ENCODE measurements at places on chromosomes 4 and X.

- no peak for DNase-seq
Observed at GRCh38 chr4:140251571-140251970, 97.6 kb upstream of the MAML3 start.

- DNase-seq = no peak
Observed at GRCh38 chrX:68398291-68398690, 35.0 kb downstream of the OPHN1 start.

DNA sequence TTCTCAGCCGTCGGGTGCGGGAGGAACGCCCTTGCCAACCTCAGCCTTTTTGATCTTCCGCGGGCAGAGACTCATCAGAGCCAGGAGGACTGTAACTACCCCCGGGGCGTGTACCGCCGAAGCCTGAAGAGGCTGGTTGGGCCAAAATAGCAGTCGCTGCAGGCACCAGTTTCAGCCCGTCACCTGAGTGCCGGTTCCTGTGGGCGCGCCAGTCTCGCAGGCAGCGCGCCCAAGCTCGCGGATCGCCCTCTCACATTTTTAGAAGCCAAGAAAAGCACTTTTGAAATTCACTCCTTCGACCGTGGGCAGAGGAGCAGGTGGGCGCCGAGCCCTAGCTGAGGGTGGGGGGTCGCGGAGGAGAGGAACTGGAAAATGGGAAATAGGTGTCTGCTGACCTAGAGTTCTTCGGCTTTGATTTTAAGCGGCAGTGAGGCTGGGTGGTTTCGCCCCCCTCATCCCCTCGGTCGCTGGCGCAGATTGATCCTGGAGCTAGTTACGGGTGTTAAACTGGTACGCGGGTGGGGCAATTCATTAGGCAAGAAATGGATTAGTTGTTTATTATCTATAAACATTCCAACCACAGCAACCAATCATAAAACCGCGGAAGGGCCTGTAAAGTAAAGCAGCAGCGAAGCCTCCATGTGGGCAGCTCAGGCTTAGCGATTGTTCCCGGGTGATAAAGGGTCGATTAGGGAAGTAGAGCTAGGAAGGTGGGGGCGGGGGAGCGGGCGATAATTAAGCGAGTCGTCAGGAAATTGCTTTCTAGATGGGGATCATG lies 69.2 kb downstream of the FBXO8 start:
- no peak for DNase-seq

DNA sequence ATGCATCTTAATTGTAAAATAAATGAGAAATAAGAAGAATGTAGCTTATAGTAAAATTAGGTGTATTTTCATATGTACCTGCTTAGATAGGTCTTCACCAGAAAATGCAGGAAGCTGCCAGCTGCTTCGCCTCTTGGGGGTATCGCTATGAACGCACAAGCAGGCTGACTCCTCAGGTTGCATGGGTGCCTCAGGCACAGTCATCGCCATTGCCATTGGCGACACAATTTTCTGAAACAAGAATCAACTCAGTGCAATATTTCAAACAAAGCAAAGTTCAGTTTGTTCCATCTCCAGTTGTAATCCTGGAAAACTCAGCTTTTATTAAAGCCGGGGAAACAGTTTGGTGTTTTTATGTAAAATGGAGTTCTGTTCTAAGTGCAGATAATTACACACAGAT lies 29.7 kb downstream of the STOX2 start:
- no peak for DNase-seq

GRCh38 chr4:151251603-151252304 lies 25.2 kb upstream of the PRSS48 start:
- DNase-seq = no peak

GRCh38 chr4:153403726-153404125 lies 59.2 kb downstream of the MND1 start:
- DNase-seq = no peak

- DNase-seq = no peak
Observed at GRCh38 chrX:97672608-97673007, 788.9 kb downstream of the RPA4 start.

- no peak for DNase-seq
Observed at GRCh38 chrX:44352758-44353157, 9.3 kb upstream of the EFHC2 start.

GRCh38 chr4:43238008-43238407 lies 345.5 kb downstream of the GRXCR1 start:
- no peak for DNase-seq

GRCh38 chr4:146638786-146639505 lies at the start of gene POU4F2:
Gene POU4F2 (plus strand): TSS chr4:146638893. CDS start chr4:146639141, 248 bp downstream.
- peak; percentile 8 for DNase-seq

GRCh38 chr4:82525307-82525911 lies 36.4 kb downstream of the TMEM150C start:
- DNase-seq = no peak

GRCh38 chrX:80803495-80803894 lies 6.2 kb downstream of the BRWD3 start:
- DNase-seq = no peak

GRCh38 chrX:6917666-6918065 lies 229.8 kb upstream of the STS start:
- DNase-seq = no peak

DNA sequence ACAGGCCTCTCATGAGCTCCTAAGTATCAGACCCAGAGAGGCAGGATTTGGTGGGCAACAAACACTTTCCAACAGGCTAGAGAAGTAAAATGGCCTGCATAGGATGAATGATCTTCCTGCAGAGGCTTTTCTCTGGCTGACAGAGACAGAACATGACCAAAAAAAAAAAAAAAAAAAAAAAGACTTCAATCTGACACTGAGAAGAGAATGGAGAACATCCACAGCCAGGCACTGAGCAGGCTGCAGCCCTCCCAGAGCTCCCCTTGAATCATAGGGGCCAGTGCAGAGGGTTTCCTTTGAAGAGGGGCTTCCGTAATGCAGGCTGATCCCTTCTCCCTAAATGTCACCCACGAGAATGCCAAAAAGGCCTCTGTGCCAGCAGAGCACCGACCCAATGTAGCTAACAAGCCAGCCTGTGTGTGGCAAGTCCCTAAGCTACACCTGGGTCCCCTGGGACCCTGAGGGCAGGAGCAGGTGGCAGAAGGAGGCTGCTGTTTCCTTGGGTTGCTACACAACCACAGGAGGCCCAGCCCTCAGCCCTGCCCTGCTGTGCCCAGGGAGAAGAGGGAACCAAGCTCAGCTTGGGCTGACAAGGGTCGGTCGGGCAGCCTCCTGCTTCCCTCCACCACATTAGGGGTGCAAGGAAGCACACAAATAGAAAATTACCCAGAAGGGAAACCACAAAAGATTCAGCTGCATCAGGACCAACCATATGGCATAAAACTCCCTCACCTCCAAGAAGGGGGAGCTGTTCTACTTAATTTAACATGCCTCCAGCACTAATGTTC lies 55.6 kb downstream of the MAP7D2 start:
- peak; percentile 56 for DNase-seq

DNA sequence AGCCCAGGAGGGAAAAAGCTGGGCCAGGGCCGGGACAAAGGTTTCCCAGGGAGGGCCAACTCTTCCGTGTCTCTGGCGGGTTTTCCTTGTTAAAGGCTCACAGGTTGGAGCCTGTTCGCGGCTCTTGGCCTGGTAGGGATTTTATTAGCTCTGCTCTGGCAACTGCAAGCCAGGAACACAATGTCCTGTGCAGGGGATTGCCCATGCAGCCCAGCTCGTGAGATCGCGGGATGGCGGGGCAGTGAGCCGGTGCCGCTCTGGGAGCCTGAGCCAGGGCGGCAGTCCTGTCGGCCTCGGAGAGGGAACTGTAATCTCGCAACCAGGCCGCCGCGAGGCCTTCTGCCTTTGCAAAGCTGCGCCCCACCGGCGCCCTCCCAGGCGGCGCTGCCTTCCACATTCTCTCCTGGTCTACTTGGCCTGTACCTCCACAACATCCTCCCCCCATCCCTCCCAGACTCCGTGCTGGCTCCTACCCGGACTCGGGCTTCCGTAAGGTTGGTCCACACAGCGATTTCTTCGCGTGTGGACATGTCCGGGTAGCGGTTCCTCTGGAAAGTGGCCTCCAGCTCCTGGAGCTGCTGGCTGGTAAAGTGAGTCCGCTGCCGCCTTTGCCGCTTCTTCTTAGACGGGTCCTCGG lies 2.1 kb downstream of the PITX2 start:
- peak; percentile 21 for DNase-seq

GRCh38 chr4:122012735-122013134 lies 60.9 kb upstream of the TRPC3 start:
- no peak for DNase-seq

DNA sequence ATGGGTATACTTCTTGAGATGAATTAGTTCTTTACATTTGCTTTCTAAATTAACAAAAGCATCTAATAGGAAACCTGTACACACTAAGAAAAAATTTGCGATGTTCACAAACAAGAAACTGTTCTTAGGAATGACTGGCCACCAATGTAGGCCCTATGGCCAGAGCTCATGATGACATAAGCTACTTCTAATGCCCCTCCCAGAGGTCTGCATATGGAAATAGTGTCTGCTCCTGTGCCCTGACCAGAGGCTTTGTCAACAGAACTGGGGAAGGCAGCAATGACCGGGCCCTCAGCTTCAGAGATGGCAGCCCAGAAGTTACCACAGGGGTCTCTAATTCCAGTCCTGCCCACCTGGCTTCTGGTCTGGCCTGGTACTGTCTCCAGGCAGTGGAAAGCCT lies 15.0 kb upstream of the BCLAF3 start:
- no peak for DNase-seq

- no peak for DNase-seq
Observed at GRCh38 chr4:28073860-28074555, 1213.4 kb downstream of the STIM2 start.

- no peak for DNase-seq
Observed at GRCh38 chr4:40264497-40264896, 67.7 kb downstream of the RHOH start.

DNA sequence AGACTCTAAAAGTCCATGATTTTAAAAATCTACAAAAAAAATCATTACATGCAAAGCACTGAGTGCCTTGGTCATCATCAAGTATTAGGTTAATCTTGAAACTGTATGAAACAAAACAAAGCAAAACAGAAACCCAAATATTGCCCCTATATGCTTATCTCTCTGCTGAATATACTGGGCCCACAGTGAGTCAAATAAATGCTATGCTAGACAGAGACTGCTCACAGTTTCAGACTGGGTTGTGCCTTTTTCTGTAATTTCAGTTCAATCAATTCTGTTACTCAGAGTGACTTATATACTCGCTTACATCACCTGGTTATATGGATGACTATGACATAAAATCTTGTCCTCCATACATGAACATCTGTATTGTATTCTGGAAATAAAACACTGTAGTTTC lies 257.1 kb upstream of the ACTRT1 start:
- no peak for DNase-seq

DNA sequence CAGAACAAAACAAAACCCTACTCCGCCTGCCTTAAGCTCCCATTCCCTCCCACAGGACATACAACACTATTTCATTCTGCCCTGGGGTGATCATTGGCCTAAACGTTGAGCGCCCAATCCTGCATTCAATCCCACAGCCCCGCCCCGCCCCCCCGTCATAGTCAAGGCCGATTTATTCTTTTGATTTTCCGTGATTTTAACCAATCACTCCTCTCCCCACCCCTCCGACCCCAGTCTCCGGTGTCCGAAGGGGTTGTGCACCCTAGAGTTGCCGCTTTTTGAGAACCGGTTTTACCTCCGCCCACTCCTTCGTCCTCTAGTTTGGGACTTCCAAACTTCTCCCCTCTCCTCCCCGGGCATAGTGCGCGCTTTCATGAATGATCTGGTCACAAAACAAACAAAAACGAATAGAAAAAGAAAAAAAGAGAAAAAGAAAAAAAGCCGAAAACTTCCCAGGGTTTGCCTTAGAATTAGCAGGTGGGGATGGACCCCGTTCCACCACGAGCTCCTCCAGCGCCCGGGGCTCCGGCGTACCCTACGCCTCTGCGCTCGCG lies 446 bp upstream of the UBE2A start:
- peak; percentile 30 for DNase-seq

- DNase-seq = no peak
Observed at GRCh38 chr4:180234730-180235129, 2008.5 kb upstream of the TENM3 start.

GRCh38 chr4:81032771-81033684 lies 2.5 kb downstream of the BMP3 start:
- DNase-seq = no peak

- DNase-seq = no peak
Observed at GRCh38 chr4:28469387-28469786, 1608.7 kb downstream of the STIM2 start.

- DNase-seq = no peak
Observed at GRCh38 chr4:52709155-52709554, 42.1 kb downstream of the ERVMER34-1 start.

- no peak for DNase-seq
Observed at GRCh38 chrX:50920132-50920531, 9.6 kb downstream of the BMP15 start.

- no peak for DNase-seq
Observed at GRCh38 chr4:2839060-2839459, 4.6 kb upstream of the ADD1 start.

GRCh38 chr4:140871368-140871767 lies 115.2 kb upstream of the TBC1D9 start:
- no peak for DNase-seq

- DNase-seq = peak; percentile 48
Observed at GRCh38 chr4:55435141-55435841, 39.5 kb downstream of the TMEM165 start.

- no peak for DNase-seq
Observed at GRCh38 chr4:57078685-57079521, 31.3 kb downstream of the IGFBP7 start.

DNA sequence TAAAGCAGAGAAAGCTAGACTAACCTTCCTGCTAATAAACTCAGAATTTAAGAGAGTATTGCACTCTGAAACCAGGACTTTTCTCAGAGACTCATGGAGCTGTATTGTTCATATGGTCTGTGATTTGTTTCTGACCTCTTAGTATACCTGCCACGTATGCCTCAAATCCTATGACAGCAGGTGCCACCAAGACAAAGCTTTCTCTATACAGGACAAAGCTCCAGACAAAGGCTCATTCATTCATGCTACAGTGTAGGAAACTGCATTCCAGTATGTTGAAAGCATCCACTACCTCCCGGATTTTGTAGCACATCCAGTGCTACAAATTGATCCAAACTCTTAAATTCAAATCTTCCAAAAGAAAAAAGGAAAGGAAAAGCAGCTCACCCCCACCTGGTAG lies 178.3 kb downstream of the CHIC2 start:
- no peak for DNase-seq

- no peak for DNase-seq
Observed at GRCh38 chr4:150252306-150252705, 174.1 kb downstream of the DCLK2 start.

GRCh38 chrX:13346646-13347045 lies 26.8 kb upstream of the ATXN3L start:
- no peak for DNase-seq

GRCh38 chrX:97252111-97252510 lies 368.4 kb downstream of the RPA4 start:
- DNase-seq = no peak

DNA sequence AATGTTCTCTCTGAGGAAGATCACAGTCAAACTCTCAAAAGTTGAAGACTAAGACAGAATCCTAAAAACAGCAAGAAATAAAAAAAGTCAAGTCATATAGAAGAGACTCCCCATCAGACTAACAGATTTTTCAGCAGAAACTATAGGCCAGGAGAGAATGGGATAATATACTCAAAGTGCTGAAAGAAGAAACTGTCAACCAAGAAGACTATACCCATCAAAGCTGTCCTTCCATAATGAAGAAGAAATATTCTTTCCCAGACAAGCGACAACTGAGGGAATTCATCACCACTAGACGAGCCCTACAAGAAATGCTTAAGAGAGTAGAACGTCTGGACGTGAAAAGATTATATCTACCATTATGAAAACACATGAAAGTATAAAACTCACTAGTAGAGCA lies 22.0 kb downstream of the TLR6 start:
- DNase-seq = no peak

GRCh38 chr4:137700751-137701150 lies 168.5 kb upstream of the PCDH18 start:
- DNase-seq = no peak

- no peak for DNase-seq
Observed at GRCh38 chr4:53767482-53767881, 176.2 kb upstream of the LNX1 start.
